ENCODE measurements at places on chromosomes 11 and 22.

- peak; percentile 62 for DNase-seq
Observed at GRCh38 chr11:13446444-13446843, 16.6 kb downstream of the BTBD10 start.

- peak; percentile 80 for DNase-seq
Observed at GRCh38 chr22:33337524-33337923, 279.3 kb upstream of the SYN3 start.

DNA sequence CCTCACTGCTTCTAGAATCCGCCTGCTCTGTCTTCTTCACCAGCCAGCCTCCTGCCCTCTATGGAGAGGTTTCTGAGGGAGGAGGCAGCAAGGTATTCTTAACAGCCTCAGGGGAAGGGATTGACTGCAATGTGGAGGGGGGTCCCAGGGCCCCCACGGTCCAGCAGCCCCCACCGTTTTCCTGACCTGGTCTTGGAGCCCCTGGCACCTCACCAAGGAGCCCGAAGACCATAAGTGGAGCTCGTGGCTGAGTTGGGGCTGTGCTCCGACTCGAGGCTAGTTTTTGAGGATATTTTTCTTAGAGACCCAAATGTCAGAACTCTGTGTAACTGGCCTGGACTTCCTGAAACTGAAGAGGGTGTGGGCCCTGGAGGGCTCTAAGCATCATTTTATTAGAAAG is 590.0 kb downstream of the BRD1 start:
- no peak for DNase-seq

DNA sequence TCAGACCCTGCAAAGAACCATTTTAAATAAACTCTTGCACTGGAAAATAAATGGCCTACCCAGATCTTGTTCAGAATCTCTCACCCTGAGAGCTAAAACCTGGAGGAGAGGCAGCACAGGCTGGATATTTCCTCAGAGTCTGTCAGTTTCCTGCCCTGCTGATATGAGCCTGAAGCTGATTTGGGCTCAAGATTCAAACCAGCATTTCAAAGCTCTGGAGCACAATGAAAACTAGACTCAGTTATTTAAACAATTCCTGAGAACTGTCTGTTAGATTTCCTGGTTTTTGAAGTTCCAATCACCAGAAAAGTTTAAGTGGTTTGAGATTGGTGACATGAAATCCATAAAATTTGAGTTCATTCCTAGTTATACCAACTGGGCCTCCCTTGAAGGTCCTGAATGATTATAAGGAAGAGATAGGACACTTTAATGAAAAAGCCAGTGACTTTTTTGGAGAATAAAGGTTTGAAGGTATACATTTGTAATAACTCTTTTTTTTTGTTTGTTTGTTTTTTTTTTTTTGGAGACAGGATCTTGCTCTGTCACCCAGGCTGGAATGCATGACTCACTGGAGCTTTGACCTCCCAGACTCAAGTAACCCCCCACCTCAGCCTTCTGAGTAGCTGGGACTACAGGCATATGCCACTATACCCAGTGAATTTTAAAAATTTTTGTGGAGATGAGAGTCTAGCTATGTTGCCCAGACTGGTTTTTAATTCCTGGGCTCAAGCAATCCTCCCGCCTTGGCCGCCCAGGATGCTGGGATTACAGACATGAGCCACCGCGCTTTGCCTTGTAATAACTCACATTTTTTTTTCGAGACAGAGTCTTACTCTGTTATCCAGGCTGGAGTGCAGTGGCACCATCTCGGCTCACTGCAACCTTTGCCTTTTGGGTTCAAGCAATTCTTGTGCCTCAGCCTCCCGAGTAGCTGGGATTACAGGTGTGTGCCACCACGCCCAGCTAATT is 8.0 kb upstream of the ESAM start:
- DNase-seq: peak; percentile 72

GRCh38 chr22:29341849-29342127 is 26.3 kb upstream of the RASL10A start:
- DNase-seq: no peak

DNA sequence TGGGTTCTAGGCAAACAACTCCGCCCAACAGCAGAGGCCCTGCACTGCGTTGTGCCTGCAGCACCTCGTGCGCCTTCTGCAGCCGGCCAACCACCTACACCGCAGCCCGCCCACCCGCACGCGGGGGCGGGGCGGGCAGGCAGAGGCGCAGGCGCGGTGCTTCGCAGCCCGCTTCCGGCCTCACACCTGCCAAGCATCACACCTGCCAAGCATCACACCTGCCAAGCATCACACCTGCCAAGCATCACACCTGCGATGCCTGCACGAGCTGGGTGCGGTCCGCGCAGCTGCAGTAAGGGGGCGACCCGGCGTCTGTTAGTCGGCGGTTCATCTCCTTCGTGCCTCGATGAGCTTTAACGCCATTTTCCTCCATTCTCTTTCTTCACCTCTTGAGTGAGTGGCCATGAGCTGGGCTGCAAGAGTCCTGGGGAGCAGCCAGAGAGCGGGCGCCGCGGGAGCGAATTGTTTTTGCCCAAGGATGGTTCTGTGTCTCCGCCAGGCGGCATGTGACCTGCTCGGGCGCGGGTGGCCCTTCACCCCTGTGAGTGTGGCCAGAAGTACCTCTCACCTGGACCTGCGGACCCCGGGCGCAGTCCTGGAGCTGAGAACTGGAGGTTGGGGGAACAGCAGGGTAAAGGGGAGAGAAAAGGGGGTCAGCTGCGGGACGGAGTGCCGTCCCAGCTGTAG is at the start of gene LDHAL6A:
TSS of gene LDHAL6A (plus strand) at position 171 of the 687 bp plus-strand sequence. CDS start 825 bp downstream, outside the sequence.
- no peak for DNase-seq

DNA sequence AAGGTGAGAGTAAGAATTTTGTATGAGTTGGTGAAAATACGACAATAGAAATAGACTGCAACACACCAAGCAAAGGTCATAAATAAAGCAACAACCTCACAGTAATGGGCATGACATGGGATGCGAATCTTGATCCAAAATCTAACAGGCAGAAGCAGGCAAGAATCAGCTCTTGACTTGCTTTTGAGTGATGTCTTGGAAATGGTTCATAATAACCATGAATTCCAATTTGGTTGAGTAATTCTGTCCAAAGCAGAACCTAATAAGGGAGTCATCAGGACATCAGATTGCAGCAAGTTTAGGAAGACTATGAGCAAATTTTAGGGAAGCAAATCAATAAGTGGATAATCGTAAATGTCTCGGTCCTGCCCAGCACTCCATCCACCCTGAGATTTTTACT is 224.0 kb upstream of the ISX start:
- peak; percentile 55 for DNase-seq

- DNase-seq: no peak
Observed at GRCh38 chr11:46718155-46719019, 626 bp upstream of the F2 start.

GRCh38 chr11:116364348-116364747 is 408.4 kb downstream of the BUD13 start:
- DNase-seq: no peak

GRCh38 chr11:132154781-132155180 is 784.4 kb downstream of the NTM start:
- DNase-seq: no peak

DNA sequence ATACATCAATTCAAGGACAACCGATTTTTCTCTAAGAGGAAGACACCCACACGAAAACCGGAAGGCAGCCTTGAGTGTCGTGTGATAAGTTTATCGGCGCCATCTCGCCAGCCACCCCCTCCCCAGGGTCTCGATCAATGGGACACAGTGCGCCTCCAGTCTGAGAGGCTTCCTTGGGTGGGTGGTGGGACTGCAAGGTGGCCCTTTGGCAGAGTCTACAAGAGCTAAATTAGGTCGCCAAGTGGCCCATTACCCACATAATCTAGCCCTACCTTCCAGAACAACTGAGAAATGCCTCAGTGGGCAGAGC is 64.0 kb downstream of the CD6 start:
- DNase-seq: no peak

GRCh38 chr11:88377144-88377543 is 39.6 kb upstream of the CTSC start:
- peak; percentile 64 for DNase-seq

GRCh38 chr22:49784630-49784971 is 43.1 kb downstream of the BRD1 start:
- DNase-seq: no peak

DNA sequence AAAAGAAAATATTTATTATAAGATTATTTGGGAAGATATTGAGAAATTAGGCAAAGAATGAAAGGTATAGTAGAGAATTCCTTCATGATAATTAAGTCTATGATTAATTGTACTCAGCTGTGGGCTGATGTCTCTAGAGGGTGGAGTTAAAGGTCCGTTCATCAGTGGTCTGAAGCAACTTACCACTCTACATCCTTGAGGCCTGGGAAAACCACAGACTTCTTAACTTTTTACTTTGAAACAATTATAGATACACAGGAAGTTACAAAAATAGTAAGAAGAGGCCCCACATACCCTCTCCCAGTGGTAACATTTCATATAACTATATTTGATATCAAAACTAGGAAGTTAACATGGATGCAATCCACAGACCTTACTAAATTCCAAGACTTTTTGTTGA is 167.0 kb upstream of the NECTIN1 start:
- no peak for DNase-seq

DNA sequence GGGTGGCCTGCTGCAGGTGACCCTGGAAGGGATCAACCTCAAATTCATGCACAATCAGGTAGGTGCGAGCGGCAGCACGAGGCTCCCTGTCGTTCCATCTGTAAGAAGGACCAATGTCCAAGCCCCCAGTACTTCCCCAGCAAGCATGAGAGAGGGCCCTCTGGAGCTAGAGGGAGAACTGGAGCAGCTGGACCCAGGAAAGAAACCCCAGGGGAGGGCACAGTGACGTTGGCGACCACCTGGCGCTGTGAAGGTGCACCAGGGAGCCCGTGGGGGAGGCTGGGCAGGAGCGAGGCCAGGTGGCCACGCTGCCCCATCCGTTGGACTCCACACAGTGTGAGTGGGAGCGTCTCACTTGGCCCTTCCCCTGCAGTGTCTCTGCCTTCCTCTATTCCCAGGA is 28.0 kb downstream of the MYBPC3 start:
- no peak for DNase-seq

- no peak for DNase-seq
Observed at GRCh38 chr22:36065462-36065774, 36.8 kb upstream of the RBFOX2 start.

- DNase-seq: no peak
Observed at GRCh38 chr11:111734101-111734953, 31.9 kb downstream of the PPP2R1B start.

GRCh38 chr11:46342239-46342638 is 5.0 kb upstream of the DGKZ start:
- no peak for DNase-seq

- no peak for DNase-seq
Observed at GRCh38 chr11:63443714-63444113, 47.3 kb downstream of the PLAAT5 start.

GRCh38 chr11:36228689-36229088 is 60.5 kb downstream of the COMMD9 start:
- DNase-seq: peak; percentile 15

DNA sequence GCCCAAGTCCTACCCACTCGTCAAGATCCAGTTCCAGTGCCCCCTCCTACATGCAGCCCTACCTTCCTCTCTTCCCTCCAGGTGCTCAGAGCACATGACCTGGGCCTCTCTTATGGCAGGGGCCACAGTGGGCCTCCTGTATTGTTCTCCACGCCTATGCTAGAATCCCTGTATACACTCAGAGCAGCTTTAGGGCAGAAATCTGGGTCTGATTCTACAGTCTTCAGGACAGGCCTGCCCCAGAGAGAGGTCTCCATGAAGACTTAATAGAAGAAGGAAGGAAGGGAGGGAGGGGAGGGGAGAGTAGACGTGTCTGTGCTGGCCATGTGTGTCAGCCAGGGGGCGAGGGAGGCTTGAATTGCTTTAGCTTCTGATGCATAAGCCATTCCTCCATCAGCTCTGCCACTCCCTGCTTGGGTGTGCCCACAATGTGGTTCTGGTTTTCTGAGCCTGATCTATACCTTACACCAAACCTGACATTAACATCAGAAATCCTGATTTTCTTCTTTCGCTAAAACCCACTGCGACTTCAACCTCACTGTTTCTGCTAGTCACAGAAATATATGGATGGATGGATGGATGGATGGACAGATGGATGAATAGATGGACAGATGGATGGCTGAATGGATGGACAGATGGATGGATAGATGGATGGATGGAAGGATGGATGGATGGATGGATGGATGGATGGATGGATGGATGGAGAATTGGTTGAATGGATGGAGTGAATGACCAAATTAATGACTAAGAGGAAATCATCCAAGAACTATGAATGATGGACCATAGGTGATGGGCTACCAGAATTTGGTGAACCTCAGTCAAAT is 56.6 kb upstream of the PRDM11 start:
- DNase-seq: no peak

DNA sequence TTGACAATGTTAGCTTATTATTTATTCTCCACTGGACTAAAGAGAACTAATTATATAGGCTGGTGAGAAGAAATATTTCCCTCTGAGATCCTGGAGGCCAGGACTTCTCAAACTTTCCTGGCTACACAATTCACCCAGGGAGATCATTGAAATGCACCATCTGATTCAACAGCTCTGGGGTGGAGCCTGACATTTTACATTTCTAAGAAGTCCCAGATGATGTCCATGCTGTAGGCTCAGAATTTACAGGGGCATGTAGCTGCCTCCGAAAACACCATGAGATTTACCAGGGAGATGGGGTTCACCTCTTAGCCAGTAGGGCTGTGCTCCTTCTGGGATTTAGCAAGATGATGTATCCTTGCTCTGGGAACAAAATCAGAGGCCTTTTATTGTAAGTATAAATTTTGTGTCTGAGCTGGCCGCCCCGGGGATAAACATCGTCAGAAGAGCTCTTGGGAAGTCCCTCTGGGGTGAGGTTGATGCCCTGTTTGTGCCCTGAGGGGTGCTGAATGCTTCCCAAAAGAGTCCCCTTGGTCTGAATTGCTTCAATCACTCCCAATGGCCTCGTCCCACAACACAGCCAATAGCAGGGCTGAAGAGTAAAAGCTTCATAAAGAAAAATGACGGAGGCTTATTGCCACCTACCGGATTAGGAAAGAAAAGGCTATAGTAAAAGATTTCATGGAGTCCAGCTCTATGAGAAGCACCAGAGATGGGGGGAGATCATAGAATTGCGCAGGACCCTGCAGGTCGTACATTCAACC is 33.4 kb upstream of the API5 start:
- DNase-seq: peak; percentile 39

DNA sequence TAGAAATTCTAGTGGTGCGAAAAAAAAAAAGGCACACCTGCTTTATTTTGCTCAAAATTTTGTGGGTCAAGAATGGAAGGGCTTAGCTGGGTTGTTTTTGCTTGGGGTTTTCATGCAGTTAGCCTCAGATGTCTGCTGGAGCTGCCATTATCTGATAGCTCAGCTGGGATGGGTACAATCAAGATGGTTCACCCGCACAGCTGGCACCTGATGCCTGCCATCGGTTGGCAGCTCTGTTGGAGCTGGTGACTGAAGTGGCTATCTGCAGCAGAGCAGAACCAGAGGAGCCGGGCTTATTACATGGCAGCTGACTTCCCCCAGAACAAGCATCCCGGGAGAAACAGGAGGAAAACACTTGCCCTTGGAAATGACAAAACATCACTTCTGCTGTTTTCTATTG is 12.1 kb upstream of the ELFN2 start:
- DNase-seq: no peak

- DNase-seq: no peak
Observed at GRCh38 chr11:129930743-129931142, 35.4 kb upstream of the NFRKB start.

- no peak for DNase-seq
Observed at GRCh38 chr22:40965936-40966725, 15.0 kb downstream of the RBX1 start.
